ENCODE measurements at places on chromosomes 12 and 14.

- DNase-seq: no peak
Measured at GRCh38 chr12:103686026-103686425, 99.0 kb downstream of the STAB2 start.

DNA sequence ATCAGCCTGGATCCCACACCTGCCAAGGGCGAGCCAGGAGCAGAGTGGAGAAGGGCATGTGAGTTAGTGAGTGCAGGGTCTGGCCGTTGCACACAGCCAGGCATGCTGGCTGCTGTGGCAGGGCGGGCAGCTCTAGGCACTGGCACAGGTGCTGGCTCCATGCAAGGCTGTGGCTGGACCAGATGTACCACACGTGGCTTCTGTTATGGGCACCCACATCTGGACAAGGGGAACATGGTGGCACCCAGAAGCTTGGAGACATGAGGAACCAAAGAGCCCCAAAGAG is 20.1 kb downstream of the SERPINA3 start:
- DNase-seq: no peak

DNA sequence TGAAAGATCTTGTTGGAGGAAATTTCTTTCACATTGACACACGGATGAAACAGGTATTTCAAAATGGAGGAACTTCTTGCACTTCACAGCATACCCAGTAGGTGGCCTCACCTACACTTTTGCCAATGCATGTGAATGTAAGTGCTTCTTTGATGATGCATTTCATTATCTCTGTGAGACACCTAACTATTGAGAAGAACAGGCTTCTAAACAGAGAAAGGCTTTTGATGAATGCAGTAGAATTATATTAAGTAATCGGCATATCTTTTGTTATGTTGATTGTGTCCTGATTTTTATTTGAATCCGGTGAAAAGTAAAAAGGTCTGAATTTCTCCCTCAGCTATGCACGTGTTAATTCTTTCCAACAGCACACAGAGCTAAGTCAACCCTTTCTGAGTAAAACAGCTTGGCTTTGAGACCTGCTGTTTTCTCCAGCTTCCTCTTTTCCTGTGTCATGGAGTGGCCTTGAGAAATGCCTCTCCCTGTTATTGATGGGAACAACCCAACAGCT is 399.0 kb downstream of the NAV3 start:
- no peak for DNase-seq

- DNase-seq: no peak
Measured at GRCh38 chr12:6360578-6361490, 14.5 kb downstream of the SCNN1A start.

DNA sequence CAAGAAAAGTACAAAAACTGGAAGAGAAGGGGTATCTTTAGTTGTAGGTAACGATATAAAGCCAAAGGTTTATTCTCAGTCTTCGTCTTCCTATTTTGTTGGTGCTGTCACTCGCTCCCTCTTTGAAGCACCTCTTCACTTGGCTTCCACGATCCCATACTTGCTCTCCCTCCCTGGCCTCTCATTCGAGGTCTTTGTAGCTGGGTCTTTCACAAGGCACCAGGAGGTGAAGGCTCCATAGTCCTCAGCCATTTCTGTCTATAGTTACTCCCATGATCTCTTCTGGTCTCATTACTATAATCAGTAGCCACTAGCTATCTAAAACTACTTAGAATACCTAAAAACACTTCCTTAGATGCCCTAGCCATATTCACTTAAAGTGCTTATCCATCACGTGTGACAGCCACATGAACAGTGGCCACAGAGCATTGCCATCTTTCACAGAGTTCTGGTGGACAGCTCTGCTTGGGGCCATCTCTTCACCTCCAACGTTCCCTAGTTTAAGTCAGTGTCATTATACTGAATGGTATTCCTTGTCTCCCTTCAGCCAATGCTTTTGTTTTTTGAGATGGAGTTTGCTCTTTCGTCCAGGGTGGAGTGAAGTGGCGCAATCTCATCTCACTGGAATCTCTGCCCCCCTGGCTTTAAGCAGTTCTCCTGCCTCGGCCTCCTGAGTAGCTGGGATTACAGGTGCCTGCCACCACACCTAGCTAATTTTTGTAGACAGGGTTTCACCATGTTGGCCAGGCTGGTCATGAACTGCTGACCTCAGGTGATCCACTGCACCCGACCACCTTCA is 57.1 kb downstream of the ATP2A2 start:
- no peak for DNase-seq

- no peak for DNase-seq
Measured at GRCh38 chr12:25702553-25702952, 149.5 kb upstream of the LMNTD1 start.

GRCh38 chr12:111213561-111213960 is 155.3 kb downstream of the PHETA1 start:
- no peak for DNase-seq

DNA sequence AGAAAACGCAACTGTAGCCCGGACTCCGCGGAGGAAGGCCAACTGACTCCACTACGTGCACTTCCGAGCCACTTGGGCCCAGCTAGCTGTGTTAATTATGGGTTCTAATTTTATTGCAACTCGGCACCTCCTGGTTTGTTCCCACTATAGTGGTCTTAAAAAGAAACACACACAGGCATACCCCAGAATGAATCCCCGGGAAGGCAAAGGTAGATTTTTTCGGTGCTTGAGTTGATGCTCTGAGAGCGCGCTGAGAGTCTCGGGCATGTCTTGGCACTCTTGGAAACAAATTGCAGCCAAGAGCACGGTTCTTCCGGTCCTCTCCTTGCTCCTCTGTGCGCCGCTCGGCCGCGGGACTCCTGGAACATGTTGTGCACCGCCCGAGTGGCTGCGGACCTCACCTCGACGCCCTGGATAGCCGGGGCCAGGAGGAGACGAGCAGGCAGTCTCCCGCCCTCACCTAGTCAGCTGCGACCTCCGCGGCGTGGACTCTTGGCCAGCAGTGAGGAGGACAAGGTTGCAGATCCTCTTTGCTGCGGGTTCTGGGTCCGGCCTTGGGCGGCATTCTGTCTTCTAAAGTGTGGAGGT is 6.8 kb upstream of the PAX9 start:
- DNase-seq: no peak

DNA sequence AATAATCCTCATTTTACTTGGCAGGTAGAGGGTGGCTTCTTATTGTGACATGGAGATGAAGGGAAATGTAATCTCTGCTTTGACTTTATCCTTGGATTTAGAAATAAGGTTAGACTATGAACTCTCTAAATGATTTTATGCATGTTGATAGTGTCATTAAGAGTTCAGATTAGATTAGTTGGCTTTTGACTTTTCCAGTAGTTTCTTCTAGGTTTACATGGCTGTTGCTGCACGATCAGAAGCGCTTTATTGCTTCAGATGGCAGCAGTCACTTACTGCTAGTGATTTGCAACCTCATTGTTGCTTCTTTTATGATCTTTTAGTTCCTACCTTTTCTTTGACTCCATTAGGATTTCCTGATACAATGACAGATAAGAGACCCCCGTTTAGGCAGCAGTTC is 32.3 kb downstream of the SLC15A5 start:
- DNase-seq: no peak
